ENCODE measurements at places on chromosomes 4 and X.

DNA sequence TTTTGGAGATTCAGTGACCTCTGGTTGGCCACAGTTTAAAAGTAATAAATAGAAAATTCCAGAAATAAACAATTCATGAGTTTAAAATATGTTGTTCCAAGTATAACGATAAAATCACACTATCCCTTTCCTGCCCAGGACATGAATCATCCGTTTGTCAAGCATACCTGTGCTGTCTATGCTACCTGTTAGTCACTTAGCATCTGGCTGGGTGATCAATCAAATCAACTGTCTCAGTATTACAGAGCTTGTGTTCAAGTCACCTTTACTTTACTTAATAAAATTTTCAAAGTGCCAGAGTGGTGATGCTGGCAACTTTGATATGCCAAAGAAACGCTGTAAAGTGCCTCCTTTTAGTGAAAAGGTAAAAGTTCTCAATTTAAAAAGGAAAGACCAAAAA lies 979.5 kb upstream of the NDST4 start:
- DNase-seq, result no peak

DNA sequence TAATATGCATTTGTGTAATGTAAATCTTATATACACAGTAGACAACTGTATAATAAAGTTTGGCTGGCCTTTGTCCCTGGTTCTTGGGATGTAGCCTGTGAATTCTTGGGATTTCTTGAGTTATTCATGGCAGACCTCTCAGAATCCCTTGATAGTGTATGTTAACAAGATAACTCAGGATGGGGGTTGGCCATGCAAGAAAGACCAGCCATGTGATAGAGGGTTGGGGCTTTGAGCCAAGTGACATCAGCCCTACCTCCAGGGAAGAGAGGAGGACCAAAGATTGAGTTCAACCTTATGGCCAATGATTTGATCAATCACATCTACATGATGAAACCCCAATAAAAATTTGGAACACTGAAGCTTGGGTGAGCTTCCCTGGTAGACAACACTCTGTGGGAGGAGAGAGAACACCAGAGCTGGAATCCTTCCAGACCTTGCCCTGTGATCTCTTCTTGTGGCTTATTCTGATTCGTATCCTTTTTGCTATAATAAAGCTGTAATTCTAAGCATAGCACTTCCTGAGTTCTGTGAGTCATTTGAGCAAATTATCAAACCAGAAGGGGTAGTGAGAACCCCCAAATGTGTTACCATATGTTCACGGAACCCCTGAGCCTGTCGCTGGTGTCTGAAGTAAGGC lies 11.3 kb downstream of the SLC2A9 start:
- no peak for DNase-seq

GRCh38 chrX:31590581-31591114 lies 518.8 kb upstream of the FTHL17 start:
- no peak for DNase-seq

DNA sequence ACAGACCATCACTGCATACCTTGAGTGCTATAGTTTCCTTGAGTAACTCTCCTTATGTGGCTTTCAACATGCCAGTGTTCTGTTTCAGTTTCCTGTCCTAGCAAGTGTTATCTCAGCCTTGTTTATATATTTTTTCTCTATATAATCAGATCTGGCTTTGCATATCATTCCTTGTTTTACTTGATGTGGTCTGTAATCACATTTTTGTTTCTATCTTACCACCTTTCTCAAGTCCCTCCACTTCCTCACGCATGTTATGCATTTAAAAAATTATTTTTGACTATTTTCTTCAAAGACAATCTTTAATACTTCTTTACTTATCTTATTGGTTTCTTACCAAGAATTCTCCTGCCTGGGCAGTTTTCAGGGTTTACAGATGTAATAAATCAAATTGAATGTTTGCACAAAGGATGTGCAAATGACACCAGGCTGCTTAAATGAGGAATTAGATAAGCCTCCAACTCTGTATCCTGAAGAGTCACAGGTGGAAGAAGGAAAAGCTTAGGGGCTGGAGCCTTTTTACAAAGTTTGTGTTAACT lies 351.2 kb downstream of the BMPR1B start:
- DNase-seq, result no peak

DNA sequence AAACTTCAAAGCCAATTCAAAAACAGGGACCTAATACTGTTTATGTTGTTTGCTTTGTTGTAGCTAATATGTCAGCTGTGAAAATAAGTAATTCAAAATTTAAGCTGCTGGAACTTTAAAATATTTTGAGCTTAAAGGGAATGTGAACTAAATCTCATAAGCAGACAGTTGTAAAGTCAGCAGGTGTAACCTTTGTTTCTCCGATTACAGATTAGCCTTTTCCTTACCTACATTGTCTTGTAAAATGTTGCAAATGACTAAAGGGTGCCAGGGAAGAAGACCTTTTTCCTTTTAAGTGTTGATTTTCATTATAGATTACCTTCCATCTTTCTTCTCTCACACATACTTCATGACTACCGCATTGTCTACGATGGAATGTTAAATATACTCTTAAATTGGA lies 405.1 kb downstream of the KCNIP4 start:
- no peak for DNase-seq

- no peak for DNase-seq
Measured at GRCh38 chr4:105458001-105458400, 15.9 kb downstream of the PPA2 start.

DNA sequence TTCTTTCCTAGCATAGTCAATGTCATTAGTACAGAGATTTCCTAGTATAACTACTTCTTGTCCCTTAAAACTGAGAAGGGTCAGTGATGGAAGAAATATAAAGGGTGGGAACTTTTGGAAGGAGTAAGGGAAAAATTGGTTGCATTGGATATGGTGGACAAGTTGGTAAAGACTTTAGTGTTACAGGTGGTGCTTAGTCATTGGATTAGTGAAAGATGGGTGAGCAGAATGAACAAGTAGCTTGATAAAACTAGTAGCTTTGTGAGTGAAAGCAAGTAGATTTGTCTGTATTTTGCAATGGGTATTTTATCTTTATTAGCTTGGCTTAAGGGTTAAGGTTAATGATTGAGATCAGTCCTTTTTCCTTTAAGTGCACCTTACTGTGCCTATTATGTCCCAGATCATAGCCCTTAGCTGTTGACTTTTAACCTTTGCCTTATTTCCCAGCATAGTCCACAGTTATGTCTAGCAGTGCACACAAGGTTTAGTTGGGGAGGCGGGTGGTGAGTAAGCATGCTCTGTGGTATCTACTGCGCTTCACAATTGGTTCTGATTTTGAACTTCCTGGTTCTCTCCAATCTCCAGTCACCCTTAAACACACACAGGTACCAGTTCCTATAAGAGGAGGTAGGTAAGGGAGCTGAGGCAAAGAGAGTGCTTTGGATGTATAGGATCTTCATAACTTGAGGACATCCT lies 9.5 kb downstream of the WDR44 start:
- DNase-seq, result no peak

DNA sequence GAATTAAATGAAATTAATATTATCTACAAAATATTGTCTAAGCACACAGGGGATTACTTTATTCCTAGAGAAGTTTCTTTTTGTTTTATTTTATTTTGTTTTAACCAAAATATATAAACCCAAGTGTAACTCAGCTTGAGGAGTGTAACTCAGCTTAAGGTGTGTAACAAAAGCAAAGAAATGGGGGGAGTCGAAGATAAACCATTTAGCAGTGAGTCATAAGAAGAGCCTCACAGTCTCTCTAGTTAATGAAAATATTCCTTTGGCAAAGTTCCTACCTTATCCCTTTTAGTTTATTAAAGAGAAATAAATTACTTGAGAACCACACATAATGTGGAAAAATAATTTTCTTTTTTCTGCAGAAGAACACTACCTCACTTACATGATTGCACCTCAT lies 261.8 kb downstream of the KCTD8 start:
- no peak for DNase-seq

DNA sequence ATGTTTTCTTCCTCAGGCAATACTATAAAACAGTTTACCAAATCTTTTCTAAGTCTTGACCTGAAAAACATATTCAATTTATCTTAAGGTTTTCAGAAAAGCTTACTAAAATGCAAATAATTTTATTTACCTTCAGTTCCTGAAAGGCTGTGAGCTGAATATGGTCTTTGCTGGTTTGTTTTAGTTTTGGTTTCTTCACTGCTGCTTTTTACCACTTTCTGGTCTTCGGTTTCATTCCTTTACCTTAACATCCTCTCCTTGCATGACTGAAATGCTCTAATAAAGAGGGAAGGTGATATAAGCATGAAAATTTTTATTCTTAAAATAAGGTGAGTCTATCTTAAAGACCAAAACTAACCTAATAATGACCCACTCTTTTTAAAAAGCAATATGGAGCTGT lies 97.1 kb upstream of the NRK start:
- no peak for DNase-seq

- DNase-seq, result peak; percentile 82
Measured at GRCh38 chrX:153878969-153879653, 6.9 kb downstream of the L1CAM start.

GRCh38 chr4:152590179-152591031 lies 54.5 kb upstream of the FBXW7 start:
- peak; percentile 44 for DNase-seq

- no peak for DNase-seq
Measured at GRCh38 chr4:2792711-2793585, at the start of gene SH3BP2. Gene SH3BP2 (plus strand): TSS chr4:2793085. CDS start chr4:2820618, 27,533 bp downstream.

DNA sequence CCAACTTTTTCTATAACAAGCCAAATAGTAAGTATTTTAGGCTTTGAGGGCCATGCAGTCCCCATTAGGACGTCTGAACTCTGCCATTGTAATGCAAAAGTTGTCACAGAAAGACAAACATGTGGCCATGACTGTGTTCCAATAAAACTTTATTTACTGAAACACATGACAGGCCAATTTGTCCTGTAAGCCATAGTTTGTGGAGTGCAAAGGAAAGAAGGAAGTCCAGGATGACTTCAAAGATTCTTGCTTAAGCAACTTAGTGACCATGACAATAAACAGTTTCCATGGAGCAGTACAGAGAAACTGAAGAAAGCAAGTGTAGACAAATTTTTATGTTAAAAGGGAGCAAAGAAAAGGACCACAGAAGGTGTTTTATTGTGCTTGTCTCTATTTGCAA lies 35.0 kb upstream of the MYOZ2 start:
- no peak for DNase-seq

DNA sequence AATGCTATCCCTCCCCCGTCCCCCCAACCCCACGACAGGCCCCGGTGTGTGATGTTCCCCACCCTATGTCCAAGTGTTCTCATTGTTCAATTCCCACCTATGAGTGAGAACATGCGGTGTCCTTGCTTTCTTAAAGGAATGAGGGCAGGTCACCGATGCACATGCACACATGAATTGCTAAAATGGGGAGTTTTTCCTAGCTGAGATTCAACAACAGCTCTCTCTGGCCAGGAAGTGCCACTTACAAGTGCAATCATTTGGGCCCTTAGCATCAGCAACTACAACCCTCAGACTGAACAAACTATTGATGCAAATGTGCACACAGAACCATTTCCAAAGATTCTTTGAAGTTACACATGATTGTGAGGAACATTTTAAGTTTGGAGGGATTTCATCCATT lies 95.7 kb upstream of the IQCM start:
- DNase-seq, result no peak

GRCh38 chr4:156298230-156298629 lies 344.6 kb upstream of the CTSO start:
- no peak for DNase-seq

GRCh38 chrX:18995221-18995620 lies 11.3 kb upstream of the PHKA2 start:
- no peak for DNase-seq

DNA sequence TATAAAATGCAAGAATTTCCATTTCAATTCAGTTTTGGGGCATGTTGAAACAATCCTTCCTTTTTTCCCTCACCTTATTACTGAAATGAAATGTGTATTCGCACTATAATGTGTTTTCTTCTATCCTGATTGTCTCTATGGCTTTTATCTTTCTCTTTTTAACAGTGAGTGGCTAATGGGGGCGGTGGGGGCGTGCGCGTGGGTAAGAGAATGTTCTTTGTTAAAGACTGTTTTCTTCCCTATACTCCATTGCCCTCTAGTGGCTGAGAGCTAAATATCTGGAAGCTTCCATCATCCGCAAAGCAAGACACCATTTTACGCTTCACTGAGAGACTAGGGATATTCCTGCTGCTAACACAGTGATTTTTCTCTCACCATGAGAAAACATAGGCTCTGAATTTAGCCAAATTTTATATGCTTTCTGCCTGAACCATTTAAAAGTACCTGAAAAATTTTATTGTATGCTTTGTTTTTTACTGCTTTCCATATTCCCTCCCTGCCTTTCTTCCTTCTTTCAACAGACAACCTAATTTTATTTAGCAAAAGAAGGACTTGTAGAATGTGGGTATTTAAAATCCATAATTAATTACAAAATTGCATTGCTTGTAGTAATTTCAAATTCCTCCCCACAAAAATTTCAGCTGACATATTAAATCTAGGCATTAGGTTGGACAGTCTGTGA lies 194.0 kb downstream of the GASK1B start:
- peak; percentile 2 for DNase-seq

GRCh38 chrX:129701624-129702069 lies 37.1 kb upstream of the XPNPEP2 start:
- DNase-seq, result no peak

GRCh38 chr4:24574236-24574635 lies 10.1 kb downstream of the DHX15 start:
- DNase-seq, result no peak

DNA sequence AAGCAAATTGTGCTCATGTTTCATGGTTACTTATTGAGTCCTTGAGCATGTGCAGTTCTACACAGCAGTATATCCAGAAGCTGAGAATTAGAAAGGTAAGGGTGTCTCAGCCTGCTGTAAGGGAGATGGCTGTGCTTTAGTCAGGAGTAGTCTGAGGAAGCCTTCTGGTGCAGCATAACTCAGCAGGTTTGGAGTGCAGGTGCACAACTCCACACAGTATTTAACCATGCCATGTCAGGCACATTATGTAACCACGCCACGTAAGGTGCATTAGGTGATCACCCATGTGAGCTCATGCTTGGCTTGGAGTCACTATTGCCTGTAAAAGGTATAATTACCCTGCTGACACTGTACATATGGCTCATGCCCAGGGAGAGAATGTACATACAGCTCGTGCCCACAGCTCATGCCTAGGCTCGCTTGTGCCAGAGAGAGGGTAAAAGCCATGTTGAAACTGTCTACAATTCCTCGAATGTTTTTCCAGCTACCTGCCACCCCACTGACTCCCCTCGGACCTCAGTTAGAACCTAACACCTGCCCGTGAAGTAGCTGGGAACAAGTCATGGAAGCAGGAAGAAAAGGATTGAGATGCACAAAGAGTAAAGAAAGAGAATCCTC lies 37.8 kb downstream of the UCHL1 start:
- no peak for DNase-seq

GRCh38 chrX:24610516-24610915 lies 36.6 kb downstream of the PCYT1B start:
- DNase-seq, result no peak

GRCh38 chrX:129934952-129935351 lies 29.0 kb downstream of the UTP14A start:
- DNase-seq, result no peak

DNA sequence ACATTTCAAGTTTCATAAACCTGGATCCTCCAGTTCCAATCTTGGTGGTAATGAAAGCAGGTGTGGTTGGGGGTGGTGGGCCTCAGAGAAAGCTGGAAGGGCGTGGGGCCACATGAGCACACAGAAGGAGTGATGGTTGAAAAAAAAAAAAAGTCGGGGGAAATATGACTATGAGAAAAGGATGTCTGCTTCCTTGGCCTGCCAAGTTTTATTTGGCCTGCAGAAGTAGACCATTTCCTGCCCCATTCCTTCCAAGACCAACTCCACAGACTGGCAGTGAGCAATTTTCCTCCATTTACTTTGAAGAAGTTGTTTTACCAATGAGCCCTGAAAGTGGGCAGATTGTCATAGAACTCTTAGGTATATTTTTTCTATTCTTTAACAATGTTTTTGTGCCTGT lies 43.3 kb downstream of the LNX1 start:
- DNase-seq, result no peak
